NAMALWA (cell line): ENCODE measurements at places on chromosomes 6 and 20.

- no peak for DNase-seq
These were observed 18.1 kb upstream of the TASP1 start for GRCh38 chr20:13656721-13657368.

DNA sequence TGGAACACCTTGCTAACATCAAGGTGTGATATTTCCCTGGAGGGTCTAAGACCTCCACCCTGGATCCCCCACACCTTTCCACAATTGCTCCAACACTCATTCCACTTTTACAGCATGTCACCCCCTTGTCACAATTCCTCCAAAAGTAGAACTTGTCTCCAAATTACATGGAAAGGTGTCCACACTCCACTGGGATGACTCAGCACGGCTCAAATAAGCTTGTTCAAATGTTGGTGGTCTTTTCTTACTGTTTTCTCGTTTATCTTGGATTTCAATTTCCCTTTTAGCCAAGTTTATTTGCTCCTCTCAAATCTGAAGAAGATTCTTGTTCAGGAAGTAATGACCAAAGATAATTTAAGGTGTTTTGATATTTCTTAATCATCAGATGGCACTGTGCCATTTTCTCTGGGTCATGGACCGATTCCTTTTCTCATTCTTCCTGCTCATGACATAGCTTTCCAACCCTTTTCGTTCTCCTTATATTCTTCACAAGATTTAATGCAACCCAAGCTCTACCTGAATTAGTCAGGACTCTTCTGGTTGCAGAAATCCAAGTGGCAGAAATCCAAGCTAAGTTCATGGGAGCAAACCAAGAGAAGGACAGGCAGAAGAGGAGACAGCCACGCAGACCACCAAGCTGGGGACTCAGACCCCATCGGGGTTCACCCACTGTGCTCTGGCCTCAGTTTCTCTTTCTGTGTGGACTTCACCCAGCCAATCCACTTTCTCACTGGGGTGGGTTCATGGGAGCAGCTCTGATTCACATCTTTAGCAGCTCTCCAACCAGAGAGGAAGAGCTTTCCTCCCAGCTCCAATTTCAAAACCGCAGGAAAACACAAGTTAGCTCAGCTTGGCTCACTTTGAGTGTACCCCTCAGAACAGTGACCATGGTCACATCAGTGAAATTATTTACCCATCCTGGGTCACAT is 110.5 kb upstream of the CDYL start:
- no peak for DNase-seq

GRCh38 chr6:355373-356208 is 36.0 kb upstream of the IRF4 start:
- DNase-seq, result peak; percentile 70

DNA sequence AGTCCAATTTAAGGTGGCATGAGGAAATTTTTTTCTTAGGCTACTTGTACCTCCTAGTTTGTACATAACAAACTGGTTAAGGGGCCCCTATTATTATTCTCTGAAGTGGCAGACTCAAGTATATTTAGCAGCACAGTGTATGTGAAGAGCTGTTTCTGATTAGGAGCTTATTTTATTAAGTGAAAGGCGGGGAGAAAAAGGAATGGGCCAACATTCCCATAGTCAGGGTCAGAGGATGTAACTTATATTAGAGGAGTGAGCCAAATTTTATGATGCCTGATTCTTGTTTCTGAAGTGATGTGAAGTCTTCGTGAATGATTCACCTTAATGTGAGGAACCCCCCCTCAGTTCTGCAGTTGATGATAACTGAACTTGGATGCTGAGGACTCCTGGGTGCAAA is 2.8 kb downstream of the HECA start:
- no peak for DNase-seq

- no peak for DNase-seq
These were observed 4.3 kb downstream of the ARFRP1 start for GRCh38 chr20:63703471-63703975.

DNA sequence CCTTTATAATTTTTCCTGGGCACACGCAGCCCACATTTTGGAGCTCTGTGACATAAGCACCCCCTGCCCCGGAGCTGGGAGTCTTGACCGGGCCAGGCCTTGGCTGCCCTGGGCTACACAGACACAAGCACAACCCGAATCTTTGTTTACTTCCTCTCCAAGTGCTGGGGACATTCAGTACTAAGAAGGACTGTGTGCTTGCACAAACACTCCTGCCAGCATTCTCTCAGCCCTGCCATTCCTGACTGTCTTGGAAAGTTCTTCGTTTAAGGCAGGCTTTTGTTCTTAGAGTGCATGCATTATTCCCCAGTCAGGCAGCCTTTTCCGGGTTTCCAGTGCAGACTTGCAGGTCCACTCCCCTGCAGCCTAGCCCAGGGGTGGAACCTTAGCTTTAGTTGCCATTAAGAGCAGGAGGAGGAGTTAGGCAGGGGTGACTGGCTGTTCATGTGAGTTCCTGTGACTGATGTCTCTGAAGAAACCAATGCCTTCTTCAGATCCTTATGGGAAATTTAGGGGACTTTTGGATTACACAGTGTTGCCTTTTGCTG is 28.6 kb downstream of the FOXO3 start:
- peak; percentile 75 for DNase-seq

GRCh38 chr6:14430218-14430617 is 312.6 kb downstream of the CD83 start:
- no peak for DNase-seq

- no peak for DNase-seq
These were observed 6.4 kb downstream of the SLC2A12 start for GRCh38 chr6:134046054-134046453.

GRCh38 chr6:105849746-105850145 is 236.4 kb upstream of the PRDM1 start:
- DNase-seq, result no peak

- DNase-seq, result no peak
These were observed 39.6 kb upstream of the SMIM8 start for GRCh38 chr6:87282743-87283142.

- DNase-seq, result no peak
These were observed 158.1 kb upstream of the FOXQ1 start for GRCh38 chr6:1153696-1154245.

DNA sequence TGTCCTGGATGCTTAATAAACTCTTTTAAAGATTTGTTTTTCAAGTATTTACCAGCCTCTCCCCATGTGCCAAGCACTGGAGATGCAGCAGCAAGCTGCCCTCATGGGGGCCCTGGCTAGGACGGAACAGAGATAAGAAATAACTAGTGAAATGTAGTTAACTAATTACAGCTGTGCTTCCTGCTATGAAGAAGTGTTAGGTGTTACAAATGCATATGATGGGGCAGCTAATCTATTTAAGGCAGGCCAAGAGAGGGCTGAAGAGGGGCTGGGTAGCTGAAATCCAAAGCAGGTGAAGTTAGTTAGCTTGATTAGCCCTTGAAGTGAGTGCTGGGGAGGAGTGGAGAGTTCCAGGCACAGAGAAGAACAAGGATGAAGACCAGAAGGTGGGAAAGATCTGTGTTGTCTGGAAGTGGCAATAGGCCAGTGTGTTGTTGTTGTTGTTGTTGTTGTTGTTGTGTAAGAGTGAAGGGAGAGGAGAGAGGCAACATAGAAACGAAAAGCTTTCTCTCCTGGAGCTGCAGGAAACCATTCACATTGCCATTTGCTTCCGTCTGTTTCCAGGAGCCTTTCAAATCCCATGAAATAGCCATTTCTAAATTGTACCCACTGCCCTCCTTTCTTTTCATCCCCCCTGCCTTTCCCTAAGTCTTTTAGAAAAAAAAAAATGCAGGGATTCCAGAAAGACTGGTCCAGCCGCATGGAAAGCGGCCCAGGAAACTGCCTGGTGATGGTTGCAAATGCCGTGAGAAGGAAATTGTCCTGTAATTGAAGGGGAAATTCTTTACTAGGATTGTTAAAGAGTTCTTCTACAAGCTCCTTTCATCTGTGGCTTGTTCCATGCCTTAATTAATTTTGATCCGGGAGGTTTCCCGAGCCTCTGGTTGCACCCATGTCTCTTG is 119.6 kb downstream of the TFAP2C start:
- no peak for DNase-seq

DNA sequence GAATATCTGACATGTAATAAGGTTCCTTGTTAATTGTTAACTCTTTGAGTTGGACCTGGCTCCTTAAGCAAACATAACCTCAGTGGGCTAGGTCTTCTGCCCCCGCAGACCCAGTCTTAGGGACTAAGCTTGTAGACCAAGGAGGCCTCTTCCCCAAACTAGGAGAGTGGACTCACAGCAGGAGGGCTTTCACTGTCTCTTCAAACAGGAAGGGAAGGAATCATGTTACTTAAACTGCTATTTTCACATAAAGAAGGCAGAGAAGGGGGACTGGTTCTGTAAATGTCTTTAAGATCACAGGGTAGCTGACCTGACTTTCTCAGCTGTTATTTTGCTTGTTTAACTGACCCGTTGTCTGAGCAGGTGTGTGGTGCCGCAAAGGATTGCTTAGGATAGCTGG is 34.9 kb upstream of the PRDM1 start:
- no peak for DNase-seq

GRCh38 chr20:20806121-20807095 is 94.0 kb upstream of the RALGAPA2 start:
- no peak for DNase-seq

- no peak for DNase-seq
These were observed 25.0 kb upstream of the TXLNB start for GRCh38 chr6:139316622-139317317.

DNA sequence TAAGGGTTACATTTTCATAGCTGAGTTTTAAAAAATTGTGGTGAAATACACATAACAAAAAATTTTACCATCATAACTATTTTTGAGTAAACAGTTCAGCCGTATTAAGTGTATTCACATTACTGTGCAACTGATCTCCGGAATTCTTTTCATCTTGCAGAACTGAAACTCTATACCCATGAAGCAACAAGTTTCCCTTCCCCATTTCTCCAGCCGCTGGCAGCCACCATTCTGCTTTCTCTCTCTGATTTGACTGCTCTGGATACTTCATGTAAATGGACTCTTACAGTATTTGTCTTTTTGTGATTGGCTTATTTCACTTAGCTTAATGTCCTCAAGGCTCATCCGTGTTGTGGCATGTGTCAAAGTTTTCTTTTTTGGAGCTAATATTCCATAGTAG is 341.6 kb downstream of the QKI start:
- peak; percentile 95 for DNase-seq

GRCh38 chr20:58307270-58307669 is 2.2 kb upstream of the RAB22A start:
- DNase-seq, result no peak

- no peak for DNase-seq
These were observed 525.3 kb upstream of the JARID2 start for GRCh38 chr6:14720411-14721102.

GRCh38 chr20:23451956-23452487 is 654 bp downstream of the CST11 start:
- DNase-seq, result no peak

GRCh38 chr6:14452567-14453527 is 335.3 kb downstream of the CD83 start:
- no peak for DNase-seq

GRCh38 chr6:111892431-111892830 is 19.2 kb upstream of the FYN start:
- no peak for DNase-seq
